Suprapubic skin (tissue), 4 donors: ENCODE measurements at places on chromosomes 11 and 22. TPM values are rescaled to one million over a fixed set of nuclear protein-coding genes. Genes with fewer than 3 reads are reported as not detected.

GRCh38 chr11:62958547-62959421 is 26.0 kb downstream of the SLC22A6 start:
- H3K27me3 ChIP-seq: no peaks in the 10 kb centered on the region
- H3K4me1 ChIP-seq: peaks cover 16% of the 10 kb centered on the region
- H3K4me3 ChIP-seq: no peak overlapping the region
- DNase-seq: no peak

Gene PAMR1
- total RNA-seq: 15.4 TPM

DNA sequence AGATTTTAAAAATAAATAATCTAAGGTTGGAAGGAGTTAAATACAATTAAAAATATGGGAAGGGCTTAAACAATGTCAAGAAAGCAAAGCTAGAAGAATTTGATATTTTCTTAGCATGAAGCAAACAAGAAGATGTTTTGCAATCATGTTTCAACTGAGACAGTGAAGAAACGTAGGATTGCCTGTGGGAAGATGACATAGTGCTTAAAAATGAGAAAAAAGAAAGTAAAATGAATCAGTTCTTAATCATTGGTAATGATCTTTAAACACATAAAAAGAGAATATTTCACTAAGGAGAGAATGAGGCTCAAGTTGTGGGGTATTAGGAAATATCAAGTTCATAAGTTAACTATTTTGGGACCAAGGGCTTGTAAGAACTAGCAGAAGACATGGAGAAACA is 855.0 kb downstream of the METTL15 start:
- no peak overlapping the region for H3K27ac ChIP-seq
- no peak for DNase-seq
- no peaks in the 10 kb centered on the region for H3K36me3 ChIP-seq
- H3K4me3 ChIP-seq: no peak overlapping the region
- H3K27me3 ChIP-seq: no peaks in the 10 kb centered on the region
- H3K4me1 ChIP-seq: no peaks in the 10 kb centered on the region

DNA sequence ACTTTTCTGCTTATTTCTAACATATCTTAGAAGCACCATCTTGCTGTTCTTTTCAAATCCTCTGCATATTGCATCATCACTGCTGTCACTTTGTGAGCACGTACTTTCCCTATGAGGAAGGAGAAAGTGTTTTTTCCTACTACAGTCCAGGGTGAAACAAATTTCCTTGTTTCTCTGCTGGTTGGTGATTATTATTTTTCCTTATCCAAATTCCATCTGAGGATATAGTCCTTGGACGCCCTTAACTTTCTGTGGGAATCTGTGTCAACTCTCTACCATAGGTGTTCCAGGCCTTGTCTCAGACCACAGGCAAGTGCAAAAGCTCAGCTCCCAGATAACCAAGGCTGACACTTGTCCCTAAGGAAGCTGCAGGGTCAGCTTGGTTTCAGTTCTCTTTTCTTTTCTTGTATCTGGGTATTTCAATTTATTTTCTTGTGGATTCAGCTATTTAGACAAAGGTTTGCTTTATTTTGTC is 29.4 kb upstream of the LYVE1 start:
- H3K36me3 ChIP-seq: no peaks in the 10 kb centered on the region
- no peak overlapping the region for H3K27ac ChIP-seq
- no peak overlapping the region for H3K4me3 ChIP-seq
- DNase-seq: no peak
- no peaks in the 10 kb centered on the region for H3K4me1 ChIP-seq

- no peaks in the 10 kb centered on the region for H3K36me3 ChIP-seq
- H3K4me3 ChIP-seq: no peak overlapping the region
- no peak overlapping the region for H3K27ac ChIP-seq
- H3K27me3 ChIP-seq: no peaks in the 10 kb centered on the region
- H3K4me1 ChIP-seq: no peaks in the 10 kb centered on the region
- DNase-seq: no peak
Observed at GRCh38 chr11:99693941-99694492, 673.3 kb downstream of the CNTN5 start.

Gene PANX3
- not detected for total RNA-seq

DNA sequence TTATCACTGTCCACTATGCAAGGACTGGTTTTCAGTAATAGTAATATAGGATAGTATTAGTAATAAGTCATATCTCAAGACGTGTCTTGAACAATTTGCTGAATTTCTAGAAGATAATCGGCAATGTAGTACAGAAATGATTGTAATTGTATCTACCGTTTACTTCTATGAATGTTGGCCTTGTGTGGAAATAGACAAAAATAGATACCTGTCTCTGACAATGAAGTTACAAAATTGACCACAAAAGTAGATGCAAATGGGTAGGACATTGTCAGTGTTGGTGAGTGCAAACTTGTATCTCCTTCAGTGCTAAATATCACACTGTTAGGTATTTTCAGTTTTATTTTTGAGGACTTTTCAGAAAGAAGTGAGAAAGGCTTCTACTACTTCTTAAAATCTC is 43.1 kb downstream of the SVIP start:
- no peak for DNase-seq
- no peak overlapping the region for H3K27ac ChIP-seq
- H3K36me3 ChIP-seq: no peaks in the 10 kb centered on the region
- no peaks in the 10 kb centered on the region for H3K27me3 ChIP-seq

DNA sequence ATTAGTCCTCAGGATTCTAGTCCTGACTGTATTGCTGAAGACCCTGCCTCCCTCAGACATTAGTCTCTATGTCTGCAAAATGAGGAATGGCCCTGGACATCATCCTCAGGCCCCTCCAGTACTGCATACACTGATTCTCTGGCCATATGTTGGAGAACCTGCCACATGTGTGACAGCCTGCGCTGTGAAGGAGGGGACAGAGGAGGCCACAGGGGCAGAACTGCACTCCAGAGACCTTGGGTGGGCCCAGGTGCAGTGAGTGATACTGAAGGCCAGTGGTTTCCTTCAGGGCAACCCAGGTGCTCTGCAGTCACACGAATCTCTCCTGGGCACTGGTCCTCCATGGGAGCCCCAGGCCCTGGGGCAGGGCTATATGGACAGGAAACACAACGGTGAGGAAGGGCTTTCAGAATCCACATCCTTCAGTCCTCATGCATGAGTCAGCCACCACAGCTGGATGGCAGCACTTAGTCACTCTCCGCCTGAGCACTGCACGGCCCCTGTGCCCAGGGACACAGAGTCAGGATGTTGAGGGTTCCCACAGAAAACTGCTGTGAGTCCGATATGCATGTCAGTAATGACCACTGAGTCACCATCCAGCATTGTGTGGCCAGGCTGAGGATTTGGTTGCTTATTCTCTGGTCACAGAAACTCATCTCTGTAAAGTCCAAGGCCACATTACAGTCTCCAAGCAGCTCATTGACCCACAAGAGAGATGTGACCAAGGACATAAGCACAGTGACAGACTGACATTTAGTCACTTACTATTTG is 39.7 kb downstream of the ME3 start:
- DNase-seq: no peak
- no peaks in the 10 kb centered on the region for H3K27me3 ChIP-seq
- no peak overlapping the region for H3K4me3 ChIP-seq
- H3K4me1 ChIP-seq: peaks cover 12% of the 10 kb centered on the region

Gene C11orf87
- total RNA-seq: not detected

Gene SLC25A18
- total RNA-seq: 3.1 TPM

Gene CLDN5
- total RNA-seq: 34.2 TPM

Gene VPS37C
- 26.4 TPM for total RNA-seq

Gene ANO1
- total RNA-seq: 133 TPM
